ENCODE measurements at places on chromosomes 2 and 18.

DNA sequence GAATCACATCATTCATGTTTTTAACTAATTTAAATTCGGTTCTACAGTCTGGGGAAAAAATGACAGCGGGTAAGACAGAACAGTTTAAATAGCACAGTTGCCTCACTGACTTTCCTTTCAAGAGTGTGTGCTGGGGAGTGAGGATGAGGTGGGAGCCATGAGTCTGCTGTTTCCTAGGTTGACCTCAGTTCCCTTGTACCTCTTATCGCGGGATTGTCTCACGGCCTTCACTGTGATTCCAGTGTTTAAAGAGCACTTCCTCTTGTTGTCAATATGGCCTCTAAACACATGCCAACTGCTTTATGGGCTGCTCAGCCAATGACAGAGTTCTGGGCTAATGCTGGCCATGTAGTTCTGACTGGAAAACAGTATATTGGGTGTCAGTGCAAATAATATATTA lies 41.6 kb upstream of the ALMS1 start:
- DNase-seq = no peak

- DNase-seq = no peak
These were observed 431.8 kb downstream of the SOCS6 start for GRCh38 chr18:70720607-70721006.

GRCh38 chr2:218658671-218659257 lies 659 bp downstream of the ZNF142 start:
- no peak for DNase-seq

DNA sequence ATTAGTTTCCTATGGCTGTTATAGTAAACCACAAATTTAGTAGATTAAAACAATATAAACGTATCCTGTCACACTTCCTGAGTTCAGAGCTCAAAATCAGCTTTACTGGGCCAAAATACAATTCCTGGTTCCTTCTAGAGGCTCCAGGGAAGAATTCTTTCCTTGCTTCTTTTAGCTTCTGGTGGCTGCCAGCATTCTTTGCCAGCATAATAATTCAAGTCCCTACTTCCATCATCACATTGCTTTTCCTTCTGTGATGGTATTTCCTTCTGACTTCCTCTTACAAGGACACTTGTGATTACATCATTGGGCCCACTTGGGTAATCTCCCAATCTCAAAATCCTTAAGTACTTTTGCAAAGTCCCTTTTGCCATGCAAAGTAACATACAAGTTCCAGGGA lies 40.6 kb downstream of the MOB4 start:
- DNase-seq = no peak

DNA sequence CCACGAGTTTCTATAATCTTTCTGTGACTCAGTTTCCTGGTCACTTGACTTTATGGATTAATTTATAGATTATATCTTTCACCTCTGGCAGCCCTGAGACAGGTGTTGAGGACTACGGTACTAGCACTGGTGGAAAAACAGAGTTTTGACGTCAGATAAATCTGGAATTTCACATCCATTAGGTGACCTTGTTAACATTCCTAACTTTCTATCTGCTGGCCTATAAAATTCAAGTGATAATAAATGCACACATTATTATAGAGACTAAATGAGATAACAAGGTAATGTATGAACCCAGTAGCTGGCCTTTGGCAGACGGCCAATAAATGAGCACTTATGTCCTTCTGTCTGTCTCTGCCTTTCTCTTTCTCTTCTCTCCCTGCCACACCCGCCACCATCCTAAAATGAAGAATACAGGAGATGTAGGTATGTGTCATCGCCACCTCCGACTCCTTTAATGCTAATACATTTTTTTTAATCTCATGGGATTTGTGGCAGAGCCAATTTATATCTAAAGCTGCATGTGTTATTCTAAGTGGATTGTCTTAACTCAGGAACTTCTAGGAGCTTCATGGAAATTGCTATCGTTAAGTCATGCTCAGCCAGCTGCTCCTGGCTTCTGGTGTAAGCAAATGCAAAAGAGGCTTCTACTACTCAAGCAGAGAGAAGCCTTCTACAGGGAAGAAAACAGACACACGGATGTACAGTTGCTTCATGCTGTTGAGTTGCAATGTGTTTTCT lies 2.3 kb downstream of the TM4SF20 start:
- DNase-seq = peak; percentile 77

GRCh38 chr2:86703704-86704361 lies 16.3 kb upstream of the RMND5A start:
- DNase-seq = no peak

- DNase-seq = no peak
These were observed 53.5 kb upstream of the SLC38A11 start for GRCh38 chr2:165008730-165009315.

DNA sequence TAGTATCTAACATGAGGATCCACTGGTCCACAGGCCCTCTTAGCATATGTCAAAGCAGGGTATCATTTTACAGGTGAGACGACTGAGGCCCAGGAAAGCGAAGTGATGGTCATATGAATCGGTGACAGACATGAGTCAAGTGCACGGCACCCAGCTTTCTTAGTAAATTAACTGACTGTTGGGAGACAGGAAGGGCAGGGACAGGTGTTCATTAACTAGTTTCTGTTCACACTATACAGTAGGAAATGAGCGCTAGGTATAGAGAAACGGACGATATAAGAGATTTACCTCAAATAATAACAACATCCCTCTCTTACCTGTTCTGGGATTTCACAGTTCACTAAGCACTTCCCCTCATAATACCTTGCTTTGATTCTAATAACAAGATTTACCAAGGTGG lies 1.7 kb upstream of the SMARCAL1 start:
- no peak for DNase-seq

GRCh38 chr18:7684966-7685365 lies 117.8 kb downstream of the PTPRM start:
- no peak for DNase-seq

- no peak for DNase-seq
These were observed 149.9 kb downstream of the RBM43 start for GRCh38 chr2:151111599-151112278.

Data from NCI-H524 treated with DMSO at 0.1 percent for 48 hours (cell line).